SHP77 (cell line): ENCODE measurements at places on chromosomes 1 and 21.

- DNase-seq, result no peak
These were observed 9.4 kb downstream of the KIRREL1 start for GRCh38 chr1:158002631-158003405.

DNA sequence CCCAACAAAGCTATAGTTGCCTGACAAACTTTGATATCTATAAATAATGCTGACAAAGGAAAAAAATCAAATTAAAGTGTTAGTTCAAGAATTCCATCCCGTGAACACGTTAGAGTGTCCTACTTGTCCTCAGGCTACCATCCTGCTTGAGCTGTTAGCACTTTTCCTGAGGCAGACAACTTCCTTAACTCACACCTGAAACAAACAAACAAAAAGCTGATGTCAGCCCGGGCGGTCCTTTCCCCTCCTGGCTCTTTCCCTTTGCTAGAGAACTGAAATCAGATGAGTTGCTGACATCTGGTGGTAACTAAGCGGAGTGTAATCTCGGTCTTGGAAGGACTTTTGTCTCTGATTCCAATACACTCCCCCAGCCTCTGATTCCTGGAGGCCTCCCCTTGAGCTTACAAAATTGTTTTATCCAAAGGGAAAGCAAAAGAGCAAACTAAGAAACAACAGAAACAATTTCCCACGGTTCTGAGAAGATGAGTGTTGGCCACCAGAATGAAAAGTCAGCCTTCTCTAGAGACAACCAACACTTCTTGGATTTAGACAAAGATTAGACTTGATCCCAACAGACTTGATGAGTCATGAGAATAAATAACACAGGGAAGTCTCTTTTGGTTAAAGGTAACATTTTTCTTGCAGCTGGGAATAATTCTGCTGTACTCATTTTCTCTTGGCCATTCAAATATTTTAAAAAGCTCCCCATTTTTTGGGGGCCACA is 135.4 kb downstream of the PROX1 start:
- peak; percentile 63 for DNase-seq

GRCh38 chr1:175034775-175035174 is 11.6 kb upstream of the MRPS14 start:
- DNase-seq, result no peak

- no peak for DNase-seq
These were observed 20.8 kb upstream of the MNDA start for GRCh38 chr1:158810311-158810710.

- DNase-seq, result no peak
These were observed 1404.4 kb upstream of the PRMT6 start for GRCh38 chr1:105652109-105652508.

DNA sequence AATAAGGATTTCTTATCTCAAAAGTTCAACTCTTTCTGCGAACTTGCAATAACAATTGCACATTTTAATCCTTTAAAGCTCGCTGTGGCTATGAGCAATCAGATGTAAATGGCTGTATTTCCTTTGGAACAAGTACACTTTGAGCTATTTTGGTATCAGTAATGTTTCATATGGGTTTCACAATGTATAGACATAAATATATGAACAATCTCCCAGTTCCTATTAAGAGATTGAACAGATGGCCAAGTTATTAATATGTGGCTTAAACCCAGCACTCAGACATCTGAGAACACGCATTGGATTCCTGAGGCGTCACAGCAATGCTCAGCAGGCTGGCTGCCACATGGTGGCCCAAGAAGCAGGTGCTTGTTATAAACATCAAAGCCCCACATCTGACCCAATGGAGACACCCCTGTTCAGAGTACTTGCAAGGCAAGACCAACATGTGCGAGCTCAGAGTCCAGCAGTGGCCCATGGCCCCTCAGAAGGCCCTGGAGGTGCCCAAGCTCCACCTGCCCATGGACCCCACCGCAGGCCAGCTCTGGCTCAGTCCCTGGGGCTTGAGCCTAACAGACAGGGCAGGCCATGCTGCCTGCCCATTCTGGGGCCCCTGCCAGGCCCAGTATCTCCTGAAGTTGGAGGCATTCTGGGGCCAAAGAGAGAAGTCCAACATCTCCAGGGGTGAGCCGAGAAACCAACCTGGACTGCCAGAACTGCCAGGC is 23.7 kb downstream of the PSMG1 start:
- no peak for DNase-seq

DNA sequence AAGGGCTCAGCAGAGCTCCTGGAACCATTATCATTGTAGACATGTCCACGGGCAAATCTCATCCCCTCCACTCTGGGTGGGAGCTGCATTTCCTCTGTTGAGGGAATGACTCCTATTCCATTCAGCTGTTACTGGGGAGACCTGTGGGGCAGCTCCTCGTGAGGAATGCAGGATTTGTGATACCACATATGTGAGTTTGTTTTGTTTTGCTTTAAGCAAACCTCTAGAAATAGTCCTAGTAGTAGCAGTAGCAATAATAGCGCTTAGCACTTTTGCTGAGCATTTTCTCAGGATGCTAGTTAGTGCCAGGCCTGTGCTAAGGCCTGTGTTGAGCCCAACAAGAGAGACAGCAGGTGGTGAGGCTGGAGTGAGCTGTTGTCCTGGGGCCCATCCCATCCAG is 10.8 kb downstream of the OLIG1 start:
- DNase-seq, result no peak

DNA sequence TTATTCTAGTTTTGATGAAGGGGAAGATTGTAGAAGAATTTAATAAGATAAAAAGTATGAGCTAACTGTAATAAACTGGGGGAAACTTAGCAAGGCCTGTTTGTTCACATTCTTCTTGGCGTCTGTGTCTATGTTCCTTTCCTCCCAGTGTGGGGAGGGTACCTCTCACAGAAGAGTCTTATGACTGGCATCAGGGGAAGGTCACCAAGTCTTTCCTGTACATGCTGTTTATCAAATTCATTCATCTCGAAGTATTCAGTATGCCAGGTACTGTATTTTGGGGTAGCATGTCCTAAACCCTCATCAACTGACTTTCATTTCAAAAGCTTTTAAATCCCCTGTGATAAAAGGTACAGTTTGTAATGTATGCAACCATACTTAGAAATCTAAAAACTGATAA is 78.4 kb downstream of the HS2ST1 start:
- no peak for DNase-seq

DNA sequence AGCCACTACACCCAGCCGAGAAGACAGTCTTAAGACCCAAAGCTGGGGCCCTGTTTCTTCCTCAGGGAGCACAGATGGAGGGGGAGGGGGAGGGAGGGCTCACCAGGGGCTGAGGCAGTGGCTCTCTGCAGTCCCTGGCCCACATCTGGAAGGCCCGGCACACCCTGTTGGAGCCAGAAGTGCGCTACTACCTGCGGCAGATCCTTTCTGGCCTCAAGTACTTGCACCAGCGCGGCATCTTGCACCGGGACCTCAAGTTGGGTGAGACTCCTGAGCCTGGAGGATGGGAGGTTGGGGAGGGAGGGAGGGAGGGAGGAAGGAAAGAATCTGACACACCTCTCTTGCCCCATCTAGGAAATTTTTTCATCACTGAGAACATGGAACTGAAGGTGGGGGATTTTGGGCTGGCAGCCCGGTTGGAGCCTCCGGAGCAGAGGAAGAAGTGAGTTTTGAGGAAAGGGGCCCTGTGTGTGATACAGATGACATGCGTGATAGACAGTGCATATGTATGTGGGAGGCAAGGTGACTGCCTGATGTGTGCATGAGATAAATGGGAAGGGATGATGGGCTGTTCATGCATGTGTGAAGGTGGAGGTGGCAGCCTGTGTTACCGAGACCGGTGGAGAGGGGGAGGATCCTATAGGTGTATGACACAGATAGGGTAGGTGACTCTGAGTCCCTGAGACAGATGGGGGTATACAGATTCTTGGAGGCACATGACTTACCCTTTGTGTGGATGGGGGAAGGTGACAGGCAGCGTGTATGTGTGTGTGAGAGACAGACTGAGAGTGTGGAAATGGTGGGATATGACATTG is 1.5 kb downstream of the PLK3 start:
- DNase-seq, result no peak

GRCh38 chr1:6424619-6425593 is at the start of gene ESPN:
Gene ESPN (plus strand): TSS chr1:6424776. CDS start chr1:6424956, 180 bp downstream.
- DNase-seq, result no peak

GRCh38 chr1:7549277-7550161 is 221.6 kb upstream of the VAMP3 start:
- no peak for DNase-seq

GRCh38 chr1:230124186-230125128 is 57.4 kb downstream of the GALNT2 start:
- DNase-seq, result no peak

GRCh38 chr1:75855010-75855409 is 58.3 kb downstream of the MSH4 start:
- DNase-seq, result no peak

DNA sequence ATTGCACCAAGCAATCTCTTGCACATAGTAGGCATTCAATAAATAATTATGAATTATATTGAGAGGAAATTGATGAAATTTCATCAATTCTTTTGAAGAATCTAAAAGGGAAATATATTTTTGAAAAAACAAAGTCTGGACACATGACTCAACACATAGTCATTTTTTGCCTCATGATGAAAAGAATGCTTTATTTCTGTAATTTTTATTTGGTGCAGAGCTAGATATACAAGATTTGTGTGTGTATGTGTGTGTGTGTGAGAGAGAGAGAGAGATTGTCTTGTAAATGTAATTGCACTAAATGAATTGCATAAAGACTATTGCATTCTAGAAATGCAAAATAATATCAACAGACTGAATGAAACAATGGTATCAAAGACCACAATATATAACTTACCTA is 206.2 kb upstream of the C1orf87 start:
- DNase-seq, result no peak

DNA sequence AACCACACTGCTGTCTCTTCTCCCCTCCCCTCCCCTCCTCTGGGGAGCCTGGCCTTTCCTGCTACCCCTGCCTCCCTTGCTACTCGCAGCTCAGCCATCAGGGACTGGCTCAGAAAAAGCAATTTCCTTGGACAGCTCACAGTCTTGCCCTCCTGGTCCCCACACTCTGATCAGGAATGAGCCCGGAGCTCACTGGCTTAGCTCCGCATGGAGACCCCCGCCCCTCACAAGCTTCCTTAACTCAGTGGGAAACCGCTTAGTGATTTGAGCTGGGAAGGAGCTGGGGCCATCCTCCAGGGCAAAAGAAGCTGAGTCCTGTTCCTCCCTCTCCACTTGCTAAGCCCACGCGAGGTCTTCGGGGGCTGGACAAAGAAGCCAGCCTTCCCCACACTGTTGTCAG is 70.3 kb upstream of the ACTL8 start:
- no peak for DNase-seq

- no peak for DNase-seq
These were observed 14.4 kb downstream of the PRCC start for GRCh38 chr1:156781585-156782186.

DNA sequence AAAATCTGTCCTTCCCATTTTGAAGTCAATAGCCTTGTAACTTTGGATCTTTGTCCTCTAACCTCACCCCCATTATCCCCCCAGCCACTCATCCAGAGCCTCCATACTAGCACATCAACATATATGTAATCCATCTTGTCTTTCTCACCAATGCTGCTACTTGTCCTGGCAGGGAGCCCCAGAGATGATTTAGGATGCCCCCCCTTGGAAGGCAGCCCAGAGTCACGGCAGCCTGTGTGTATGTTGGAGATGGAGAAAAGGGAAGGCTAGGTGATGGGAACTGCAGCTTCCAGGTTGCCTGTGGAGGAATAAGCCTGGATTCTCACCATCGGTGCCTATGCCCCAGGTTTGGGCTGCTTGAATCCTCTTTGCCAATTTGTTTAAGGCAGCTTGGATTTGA is 51.7 kb upstream of the SCMH1 start:
- no peak for DNase-seq
